SHP77 (cell line): ENCODE measurements at places on chromosomes 4 and X.

GRCh38 chr4:175371091-175371490 is 441.0 kb downstream of the GPM6A start:
- DNase-seq: no peak

DNA sequence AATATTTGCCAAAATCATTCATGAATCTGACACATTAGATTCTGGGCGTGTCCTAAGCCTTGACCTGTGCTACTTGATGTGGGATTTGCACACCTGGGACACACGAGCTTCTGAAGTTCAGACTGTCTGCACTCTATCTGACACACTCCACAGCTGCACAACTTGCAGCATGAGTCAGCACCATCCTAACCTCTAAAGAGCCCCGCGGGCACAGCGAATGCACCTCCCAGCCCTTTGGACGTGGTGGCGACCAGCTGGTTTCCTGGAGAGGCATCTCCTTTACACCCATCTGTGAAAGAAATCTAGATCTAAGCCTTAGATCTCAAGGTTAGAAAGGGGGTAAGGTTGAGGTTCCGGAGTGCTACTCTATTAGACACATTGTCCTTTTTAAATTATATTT is 69.2 kb downstream of the SORBS2 start:
- DNase-seq: peak; percentile 53

- no peak for DNase-seq
Measured at GRCh38 chr4:94728056-94728766, 29.5 kb upstream of the BMPR1B start.

DNA sequence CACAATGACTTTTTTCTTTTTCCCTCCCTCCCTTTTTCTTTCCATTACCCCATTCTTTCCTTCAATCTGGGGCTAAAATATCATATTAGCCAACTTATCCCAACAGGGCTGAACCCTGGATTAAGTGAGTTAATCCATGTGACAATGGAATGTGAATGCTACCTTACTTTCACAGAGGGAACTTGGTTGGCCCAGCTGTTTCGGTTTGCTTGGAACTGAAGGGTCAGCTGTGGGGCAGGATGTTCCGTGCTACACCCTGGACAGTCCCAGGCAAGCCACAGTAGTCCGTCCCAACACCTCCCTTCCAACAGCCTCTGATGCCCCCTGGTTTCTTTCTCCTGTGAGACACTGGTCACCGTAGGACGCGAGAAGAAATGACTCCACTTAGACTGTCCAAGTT is 95.0 kb upstream of the STS start:
- DNase-seq: no peak

- no peak for DNase-seq
Measured at GRCh38 chr4:75710246-75710645, 14.1 kb upstream of the USO1 start.

DNA sequence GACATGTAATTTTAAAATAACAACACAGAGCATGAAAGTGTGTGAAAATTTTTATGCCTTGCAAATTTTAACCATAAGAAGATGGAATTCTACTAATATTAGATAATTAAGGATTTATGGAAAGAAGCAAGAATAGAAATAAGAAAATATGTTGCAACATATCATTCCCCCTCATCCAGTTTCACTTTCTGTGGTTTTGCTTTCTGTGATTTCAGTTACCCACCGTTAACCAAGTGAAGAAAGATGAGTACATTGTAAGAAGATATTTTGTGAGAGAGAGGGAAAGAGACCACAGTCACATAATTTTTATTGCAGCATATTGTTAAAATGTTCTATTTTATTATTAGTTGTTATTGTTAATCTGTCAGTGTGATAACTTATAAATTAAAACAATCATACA is 77.9 kb downstream of the ADAM29 start:
- no peak for DNase-seq

DNA sequence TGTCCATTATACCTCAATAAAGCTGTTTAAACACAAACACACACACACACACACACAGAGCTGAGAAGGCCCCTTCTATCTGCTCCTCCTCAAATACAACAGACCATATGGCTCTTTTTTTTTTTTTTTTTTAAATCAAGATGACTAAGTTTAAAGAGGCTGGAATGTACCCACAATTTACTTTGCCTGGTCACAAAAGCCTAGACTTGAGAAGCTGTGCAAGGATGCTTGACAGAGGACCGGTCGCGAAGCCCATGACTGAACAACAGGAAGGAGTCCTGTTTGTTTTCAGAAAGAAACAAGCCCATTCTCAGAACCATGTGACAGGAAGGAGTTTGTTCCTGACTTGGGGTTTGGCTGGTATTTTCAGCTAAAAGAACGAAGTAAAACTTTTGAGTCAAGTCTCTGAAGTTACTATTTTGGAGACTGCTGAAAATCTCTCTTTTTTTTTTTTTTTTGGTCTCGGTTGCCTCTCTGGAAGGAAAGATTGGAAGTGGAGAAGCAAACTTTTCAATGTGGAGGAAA is 650.9 kb upstream of the TENM3 start:
- no peak for DNase-seq

- no peak for DNase-seq
Measured at GRCh38 chr4:139555705-139556070, 331 bp downstream of the SETD7 start.

DNA sequence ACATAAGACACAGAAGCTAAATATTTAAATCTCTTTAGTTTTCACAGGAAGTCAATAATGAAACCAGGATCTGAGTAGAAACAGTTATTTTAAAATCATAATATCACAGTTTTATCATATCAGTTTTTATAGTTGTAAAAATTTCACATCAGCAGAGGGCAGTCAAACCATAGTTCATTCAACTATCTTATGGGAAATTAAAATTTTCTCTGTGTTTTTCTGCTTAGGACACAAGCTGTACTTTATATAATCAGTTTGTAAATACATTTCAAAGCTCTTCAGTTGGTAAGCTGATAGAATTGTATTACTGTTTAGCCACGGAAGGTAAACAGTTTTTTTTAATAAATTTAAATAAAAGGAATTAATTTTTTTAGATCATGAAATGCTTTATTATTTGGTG is 204.8 kb upstream of the NUDT6 start:
- no peak for DNase-seq

DNA sequence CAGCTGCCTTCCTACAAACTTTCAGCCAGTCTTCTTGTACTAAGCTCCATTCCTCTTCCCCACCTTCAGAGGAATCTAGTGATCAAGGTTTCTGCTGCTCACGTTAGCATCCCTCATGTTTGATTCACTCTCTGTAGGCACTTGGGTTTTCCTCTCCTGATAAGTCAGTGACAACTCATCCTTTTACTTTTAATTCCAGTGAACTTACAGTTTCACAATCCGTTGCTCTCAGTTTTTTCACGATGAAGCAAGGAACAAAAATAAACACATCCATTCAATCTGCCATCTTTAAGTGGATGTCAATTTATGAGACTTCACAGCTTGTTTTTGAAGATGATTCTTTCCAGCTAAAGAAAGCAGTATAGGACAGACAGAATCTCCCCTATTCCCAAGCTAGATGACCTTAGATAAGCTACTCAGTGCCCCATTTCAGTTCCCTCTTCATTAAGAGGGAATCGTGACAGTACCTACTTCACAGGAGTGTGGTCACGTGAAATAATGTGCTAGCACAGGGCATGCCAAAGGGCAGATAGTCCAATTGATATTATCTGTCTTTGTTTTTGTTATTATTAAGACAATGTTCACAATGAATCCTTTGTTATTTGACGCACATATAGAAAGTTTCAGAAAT is 234.3 kb downstream of the PALLD start:
- no peak for DNase-seq

- DNase-seq: peak; percentile 25
Measured at GRCh38 chr4:337932-338758, 531 bp downstream of the ZNF141 start.

DNA sequence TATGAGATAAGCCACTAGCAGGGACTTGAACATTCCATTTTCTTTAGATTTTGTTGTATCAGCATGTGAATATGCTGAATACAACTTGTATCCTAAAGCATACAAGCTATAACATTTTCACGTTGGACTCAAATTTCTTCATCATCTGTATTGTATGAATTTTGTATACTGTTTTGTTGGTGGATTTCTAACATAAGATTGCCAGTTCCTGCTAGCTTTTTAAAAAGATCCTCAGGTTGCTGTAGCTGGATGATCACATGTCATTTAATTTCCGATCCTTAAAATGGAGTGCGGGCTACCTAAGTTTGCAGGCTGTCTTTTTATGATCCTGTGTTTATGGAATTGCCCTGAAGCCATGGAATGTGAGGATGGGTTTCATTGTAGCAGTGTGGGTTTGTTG is 6.9 kb downstream of the PDLIM5 start:
- no peak for DNase-seq

GRCh38 chrX:82973646-82974045 is 534.4 kb upstream of the POU3F4 start:
- DNase-seq: no peak

- no peak for DNase-seq
Measured at GRCh38 chr4:97656044-97656720, 487.1 kb downstream of the STPG2 start.

DNA sequence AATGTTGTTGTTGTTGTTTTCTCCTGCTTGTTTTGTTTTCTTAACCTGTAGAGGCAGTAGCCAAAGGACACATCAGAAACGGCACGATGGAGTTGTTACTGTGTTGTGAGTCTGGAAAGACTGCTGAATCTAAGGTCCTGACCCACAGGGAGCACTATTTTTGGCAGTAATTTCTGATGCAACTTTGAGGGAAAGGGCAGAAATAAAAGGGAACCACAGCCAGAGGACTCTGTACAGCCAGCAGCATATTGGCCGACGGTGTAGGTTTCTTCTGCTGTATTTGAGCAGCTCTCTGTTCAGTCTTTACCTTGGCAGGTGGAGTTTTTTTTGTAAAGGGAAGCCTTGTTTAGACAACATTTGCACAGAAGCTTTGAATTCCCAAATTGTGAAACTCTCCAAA is 203.0 kb upstream of the GPR101 start:
- DNase-seq: no peak
